ENCODE measurements at places on chromosomes 16 and 17.

- DNase-seq: no peak
Observed at GRCh38 chr17:20954794-20955193, 88.0 kb downstream of the USP22 start.

- DNase-seq: peak; percentile 61
Observed at GRCh38 chr17:4789951-4790704, 1.4 kb downstream of the GLTPD2 start.

DNA sequence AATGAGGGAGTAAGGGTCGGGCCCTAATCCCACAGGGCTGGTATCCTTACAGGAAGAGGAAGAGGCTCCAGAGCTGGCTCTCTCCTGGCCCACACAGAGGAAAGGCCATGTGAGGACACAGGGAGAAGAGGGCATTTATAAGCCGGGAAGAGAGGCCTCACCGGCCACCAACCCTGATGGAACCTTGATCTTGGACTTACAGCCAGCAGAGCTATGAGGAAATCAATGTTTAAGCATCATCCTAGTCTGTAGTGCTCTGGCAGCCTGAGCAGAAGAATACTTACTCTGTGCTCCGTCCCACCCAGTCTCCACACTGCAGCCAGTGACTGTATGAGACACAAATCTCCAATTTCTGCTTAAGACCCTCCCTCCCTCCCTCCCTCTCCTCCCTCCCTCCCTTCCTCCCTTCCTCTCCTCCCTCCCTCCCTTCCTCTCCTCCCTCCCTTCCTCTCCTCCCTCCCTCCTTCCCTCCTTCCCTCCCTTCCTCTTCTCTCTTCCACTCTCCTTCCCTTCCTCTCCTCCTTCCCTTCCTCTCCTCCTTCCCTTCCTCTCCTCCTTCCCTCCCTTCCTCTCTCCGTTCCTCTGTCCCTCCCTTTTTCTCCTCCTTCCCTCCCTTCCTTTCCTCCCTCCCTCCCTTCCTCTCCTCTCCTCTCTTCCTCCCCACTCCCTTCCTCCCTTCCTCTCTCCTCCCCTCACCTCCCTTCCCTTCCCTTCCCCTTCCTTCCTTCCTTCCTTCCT is 8.9 kb upstream of the TMEM220 start:
- DNase-seq: no peak

GRCh38 chr17:17568772-17569195 is 22.7 kb downstream of the PEMT start:
- no peak for DNase-seq

GRCh38 chr17:58630883-58631522 is 60.8 kb downstream of the TEX14 start:
- DNase-seq: peak; percentile 13

DNA sequence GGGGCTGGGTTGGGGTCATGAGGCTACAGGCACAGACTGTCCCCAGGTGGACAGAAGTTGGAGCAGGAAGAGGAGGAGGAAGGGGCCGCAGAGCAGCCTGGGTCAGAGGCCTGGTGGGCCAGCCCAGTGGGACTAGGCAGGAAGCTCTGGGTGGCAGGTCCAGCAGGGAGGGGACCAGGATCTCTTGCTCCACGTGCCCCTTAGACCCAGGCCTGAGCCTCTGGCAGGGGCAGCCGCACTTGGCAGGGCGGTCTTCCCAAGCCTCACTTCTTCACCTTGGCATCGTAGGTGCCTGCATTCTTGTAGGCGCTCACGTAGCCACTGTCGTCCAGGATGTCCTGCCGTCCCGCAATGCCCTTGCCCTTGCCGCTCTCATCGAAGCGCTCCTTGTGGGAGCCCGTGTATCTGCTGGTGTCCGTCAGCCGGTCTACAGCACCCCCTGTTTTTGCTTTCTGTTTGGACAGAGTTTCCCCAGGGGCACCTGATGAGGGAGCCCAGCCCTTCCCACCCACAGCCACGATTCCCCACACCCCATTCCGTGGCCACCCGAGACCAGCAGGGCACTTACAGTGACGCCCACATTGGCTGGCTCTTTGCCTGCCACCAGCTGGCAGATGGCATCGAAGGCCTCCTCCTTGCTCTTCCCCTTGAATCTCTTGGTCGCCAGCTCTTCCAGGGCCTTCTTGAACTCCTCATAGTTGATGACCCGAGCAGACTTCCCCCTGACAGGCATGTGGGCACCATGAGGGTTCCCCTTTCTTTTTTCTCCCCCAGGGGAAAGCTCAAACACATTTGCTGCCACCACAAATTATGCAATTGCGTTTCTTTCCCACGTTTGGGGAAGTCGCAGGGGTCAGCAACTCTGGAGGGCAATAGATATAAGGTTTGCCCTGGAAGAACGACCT is 3.1 kb downstream of the TPPP3 start:
- no peak for DNase-seq

DNA sequence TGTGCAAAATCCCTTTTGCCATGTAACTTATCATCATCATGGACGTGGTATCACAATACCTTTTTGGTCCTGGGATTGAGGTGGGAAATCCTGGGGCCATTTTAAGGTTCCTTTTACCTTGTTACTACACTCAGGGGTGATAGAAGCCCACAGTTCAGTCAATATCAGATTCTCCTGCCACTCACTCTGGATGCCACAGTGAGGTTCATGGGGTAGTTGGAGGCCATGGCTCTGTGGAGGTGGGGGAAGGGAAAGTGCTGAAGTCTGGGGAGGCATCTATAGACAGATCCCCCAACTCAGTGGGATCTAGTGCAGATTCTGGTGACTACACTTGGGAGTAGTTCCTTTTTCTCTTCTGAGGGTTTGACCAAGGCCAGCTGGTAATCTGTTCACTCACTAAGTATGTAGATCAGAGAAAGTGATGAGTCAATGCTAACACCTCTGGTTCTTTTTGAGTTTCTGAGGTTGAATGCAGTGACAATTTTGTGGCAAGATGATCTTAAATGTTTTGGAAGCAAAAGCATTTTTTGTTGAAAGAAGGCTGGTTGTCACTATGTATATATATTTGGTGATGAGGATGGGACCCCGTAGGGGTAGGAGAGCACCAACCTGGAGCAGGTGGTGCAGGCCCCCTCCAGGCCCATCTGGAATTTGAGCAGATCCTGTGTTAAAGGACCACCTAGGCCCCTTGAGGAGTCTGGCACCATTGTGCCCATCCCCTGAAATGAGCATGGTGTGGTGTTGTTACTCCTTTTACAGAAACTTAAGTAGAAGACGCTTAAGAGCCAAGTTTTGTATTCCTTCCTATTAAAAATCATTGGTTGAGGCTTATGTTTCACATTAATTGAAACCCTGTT is 18.8 kb upstream of the IRF8 start:
- DNase-seq: no peak

- DNase-seq: no peak
Observed at GRCh38 chr16:22886927-22887326, 73.0 kb downstream of the HS3ST2 start.

DNA sequence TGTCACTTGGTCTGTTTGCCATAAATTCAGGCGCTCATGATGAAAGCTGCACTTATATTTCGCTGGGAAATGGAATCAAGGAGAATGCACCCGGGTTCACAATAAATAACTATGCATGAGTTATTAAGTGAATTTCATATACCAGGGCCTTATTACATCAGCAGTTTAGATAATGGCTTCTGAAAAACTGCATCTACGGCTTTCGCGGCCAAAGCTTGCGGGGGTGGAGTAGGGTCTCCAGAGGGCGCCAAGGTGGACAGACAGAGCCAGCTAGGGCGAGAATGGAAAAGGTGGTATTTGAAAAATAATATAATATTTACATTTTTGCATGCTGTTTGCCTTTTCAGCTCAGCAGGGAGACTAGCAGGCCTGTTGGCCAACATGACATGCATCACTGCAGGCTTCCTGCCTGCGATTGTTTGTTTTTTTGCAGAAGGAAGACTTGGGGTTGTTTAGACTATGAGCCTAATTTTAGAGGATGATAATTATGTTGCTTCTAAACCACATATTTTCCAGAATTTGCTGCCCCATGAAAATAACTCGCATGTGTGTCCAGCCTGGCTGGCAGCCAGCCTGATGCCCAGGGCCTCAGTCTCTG is 173.8 kb upstream of the IRX3 start:
- DNase-seq: no peak

- no peak for DNase-seq
Observed at GRCh38 chr16:30395155-30395991, at the start of gene ZNF48. Gene ZNF48, plus strand, starts transcription at chr16:30395420. Its CDS starts 375 bp downstream, at chr16:30395795.

- DNase-seq: no peak
Observed at GRCh38 chr16:57572978-57573728, 30.7 kb downstream of the ADGRG5 start.

Measured in stimulated activated CD8-positive, alpha-beta memory T cell treated with anti-CD3 and anti-CD28 coated beads, Interleukin-7, amount 100 ng/mL, for 1 hour (primary cell).